PC-3 (cell line): ENCODE measurements at places on chromosomes 11 and 22.

GRCh38 chr11:7031471-7031871, 11.2 kb downstream of the NLRP14 start:
- DNase-seq: no peak

DNA sequence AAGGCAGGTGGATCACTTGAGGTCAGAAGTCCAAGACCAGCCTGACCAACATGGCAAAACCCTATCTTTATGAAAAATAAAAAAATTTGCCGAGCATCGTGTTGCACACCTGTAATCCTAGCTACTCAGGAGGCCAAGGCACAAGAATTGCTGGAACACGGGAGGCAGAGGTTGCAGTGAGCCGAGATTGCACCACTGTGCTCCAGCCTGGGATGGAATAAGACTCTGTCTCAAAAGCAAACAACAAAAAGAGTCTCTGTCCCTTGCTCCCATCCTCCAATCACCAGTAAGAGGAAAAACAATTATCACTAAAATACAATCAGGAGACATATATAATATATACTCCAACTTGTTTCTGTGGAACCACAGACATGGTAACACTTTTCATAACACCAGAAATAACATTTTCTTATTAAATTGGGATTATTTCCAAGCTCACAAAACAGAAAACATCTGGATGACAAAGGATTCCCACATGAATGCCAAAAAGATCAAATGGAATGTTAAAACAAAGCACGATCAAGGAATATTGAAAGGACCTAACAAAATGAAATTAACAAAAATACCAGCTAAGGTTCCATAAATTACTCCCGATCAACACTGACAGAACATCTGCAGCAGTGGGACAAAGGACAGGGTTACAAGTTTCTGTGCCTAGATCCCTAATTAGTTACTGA, 15.2 kb downstream of the FCHSD2 start:
- DNase-seq: no peak

DNA sequence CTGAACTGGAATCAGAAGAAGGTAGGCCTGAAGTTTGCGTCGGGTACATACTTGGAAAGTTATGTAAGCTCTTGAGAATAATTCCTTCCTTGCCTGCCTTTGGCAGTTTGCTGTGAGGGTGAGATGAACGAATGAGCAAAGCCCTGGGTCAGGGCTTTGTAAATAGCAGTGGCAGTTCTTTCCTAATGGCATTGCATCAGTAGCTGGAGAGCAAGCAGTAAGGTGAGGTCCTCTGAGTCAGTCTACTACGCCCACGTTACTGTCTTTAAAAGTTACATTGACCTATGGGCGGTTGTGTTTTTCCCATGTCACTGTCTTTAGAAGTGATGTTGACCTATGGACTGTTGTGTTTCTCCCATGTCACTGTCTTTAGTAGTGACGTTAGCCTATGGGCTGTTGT, 179.1 kb upstream of the E2F8 start:
- peak; percentile 51 for DNase-seq

DNA sequence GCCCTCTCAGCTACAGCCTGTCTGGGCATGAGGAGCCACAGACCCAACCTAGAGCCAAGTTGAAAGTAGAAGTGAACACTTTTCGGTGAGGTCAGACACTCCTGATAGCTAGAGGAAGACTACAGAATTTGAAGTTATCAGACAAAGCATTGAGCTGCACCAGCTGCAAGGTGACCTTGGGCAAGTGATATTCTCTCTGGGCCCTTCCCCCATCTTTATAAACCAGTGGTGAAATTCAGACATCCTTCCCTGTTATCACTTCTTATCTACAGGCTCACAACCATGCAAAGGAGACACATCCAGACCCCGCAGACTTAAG, 8.0 kb upstream of the PMM1 start:
- no peak for DNase-seq

GRCh38 chr11:1737080-1737757, 13.2 kb downstream of the IFITM10 start:
- no peak for DNase-seq

DNA sequence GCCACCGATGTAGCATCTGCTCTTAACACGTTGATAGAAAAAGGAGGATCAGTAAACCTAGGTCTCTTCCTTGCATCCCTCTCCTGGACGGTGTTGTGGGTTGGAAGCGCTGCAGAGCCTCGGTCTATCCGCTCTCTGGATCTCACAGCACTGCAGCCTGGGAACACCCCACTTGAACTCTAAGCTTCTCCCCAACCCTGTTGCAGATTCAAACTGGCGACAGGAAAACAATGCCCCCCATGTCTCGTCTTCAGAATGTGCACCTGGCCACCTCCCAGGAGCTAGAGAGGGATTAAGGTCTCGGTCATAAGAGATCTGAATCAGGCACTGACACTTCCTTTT, 454 bp downstream of the TMEM218 start:
- no peak for DNase-seq
